ENCODE measurements at places on chromosomes 11 and 22.

GRCh38 chr22:36362932-36363331, 24.8 kb downstream of the MYH9 start:
- no peak for DNase-seq

DNA sequence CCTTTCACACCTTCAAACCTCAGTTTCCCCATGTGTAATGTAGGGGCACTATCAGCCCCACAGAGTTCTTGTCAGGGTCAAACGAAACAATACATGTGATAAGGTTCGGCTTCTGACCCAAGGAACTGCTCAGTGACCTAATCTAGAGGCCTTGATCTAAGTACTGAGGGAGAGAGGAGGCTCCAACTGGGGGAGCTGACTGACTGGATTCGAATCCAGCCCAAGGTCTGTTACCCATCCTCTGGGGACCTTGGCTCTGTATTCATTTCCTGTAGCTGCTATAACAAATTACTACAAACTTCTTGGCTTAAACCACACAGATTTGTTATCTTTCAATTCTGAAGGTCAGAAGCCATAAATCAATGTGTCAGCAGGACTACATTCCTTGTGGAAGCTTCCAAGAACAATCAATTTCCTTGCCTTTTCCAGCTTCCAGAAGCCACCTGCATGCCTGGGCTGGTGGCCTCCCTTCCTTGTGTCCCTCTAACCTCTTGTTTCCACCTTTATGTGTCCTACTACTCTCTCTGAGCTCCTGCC, 10.7 kb upstream of the ANAPC15 start:
- DNase-seq = no peak

DNA sequence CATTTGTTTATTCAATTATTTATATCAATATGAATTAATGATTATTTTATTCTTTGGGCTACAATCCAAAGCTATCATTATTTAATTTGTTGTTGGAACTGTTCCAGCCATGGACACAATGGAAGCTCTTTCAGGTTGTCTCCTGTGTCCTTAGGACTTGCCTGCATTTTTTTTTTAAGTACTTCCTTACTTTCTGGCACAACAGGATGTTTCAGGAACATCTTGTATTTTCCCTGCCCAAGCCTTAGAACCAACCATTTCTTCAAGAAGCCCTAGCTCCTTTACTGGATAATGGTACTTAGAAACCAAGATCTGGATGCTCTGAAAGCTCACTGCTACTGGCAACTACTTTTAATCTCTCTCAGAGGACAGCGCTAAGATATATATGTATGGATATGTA, 57.8 kb upstream of the CLNS1A start:
- DNase-seq = no peak

- DNase-seq = no peak
These were observed 841.8 kb upstream of the TENM4 start for GRCh38 chr11:80282643-80283042.
